Fibroblast of the aortic adventitia (primary cell): ENCODE measurements at places on chromosomes 7 and 10. TPM values are rescaled to one million over a fixed set of nuclear protein-coding genes. Genes with fewer than 3 reads are reported as not detected.

DNA sequence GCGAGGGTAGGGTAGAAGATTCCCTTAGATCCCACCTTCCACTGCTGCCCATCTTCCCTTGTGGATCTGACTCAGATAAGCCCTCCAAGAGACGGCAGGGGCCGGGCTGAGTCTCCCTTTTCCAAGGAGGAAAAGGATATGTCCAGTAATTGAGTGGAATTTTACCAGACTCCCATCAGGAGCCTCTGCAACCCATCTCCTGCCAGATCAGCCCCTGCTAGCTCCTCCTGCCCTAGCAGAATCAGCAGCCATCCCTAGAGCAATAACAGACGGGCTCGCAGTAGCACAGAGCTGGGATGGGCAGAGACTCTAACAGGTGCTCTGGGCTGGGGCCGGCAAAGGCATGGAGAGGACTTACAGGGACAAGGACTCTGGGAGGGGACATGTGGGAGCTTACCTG, 73.5 kb downstream of the C10orf105 start:
- no peak for DNase-seq

DNA sequence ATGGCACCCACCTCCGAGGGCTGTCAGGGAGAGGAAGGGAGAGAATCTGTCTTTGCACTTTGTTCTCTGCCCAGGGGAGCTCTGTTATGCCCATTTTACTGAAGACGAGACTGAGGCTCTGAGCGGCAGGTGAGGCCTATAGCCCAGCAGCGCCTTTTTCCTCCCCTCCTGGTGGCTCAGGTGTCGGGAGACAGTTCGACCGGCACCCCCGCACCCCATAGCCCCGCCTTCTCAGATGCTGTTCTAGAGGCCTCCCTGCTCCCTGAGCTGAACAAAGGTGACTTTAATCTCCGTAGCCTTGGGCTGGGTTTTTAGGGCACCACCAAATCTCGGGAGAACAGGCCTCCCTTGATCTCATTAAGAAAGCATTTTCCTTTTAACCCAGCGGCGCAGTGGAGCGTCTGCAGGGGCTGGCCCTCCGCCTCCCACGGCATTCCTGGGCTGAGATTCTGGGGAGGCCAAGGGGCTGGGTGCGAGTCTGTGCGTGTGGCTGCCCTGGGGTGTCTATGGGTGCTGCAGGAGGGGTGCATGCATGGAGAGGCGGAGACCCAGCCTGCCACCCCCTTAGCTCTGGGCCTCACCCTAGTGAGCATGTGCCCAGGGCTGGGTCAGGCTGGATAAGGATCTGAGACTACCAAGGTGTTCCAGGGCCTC, 3.3 kb downstream of the LFNG start:
- no peak for DNase-seq

DNA sequence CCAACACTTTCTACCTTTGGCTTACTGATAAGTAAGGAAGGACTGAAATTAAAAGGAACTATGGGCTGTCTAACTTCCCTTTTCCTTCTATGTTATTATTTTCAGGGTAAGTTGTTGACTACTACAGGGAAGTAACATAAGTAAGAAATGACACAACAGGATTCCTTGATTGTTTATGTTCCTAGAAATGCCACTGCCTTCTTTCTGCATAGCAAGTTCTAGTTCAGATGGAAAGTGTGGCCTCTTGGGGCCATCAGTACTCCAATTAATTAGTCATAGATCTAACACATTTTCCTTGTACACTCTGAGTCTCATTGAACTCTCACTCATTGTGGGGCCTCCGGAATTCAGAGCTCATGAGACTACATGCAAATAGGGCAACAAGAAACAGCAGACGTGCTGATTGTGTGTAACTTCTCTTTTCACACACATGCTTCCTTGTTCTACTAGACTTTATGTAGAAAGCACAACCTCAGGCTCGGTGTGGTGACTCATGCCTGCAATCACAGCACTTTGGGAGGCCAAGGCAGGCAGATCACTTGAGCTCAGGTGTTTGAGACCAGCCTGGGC, 35.3 kb upstream of the HIBADH start:
- no peak for DNase-seq

GRCh38 chr10:101959346-101959916, 96.5 kb downstream of the ARMH3 start:
- no peak for DNase-seq

GRCh38 chr7:117041822-117042221, 88.5 kb downstream of the ST7 start:
- DNase-seq: no peak

DNA sequence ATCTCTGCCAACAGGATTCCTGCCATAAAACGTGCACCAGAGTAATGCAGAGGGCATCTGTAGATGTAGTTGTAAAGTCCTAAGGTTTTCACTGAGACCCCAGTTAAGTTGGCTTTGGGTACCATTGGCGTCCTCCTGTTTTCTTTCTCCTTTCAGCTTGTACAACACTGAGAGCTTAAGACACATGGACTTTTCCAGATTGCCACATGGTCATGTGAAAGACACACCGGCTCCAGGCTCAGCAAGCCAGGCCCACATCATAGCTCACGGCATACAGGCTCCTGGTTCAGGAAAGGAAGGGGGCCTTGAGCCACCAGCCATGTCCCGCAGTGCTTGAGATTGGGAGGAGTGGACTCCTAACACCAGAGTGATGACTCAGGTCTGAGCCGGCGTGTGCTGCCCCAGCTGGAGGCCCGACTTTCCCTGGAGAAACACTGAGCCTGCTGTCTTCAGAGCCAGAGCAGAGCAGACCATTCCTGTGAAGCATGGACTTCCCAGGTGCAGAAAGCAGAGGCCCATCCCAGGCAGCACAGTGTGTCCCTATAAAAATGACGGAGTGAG, 252.7 kb downstream of the PRPF18 start:
- peak; percentile 78 for DNase-seq

DNA sequence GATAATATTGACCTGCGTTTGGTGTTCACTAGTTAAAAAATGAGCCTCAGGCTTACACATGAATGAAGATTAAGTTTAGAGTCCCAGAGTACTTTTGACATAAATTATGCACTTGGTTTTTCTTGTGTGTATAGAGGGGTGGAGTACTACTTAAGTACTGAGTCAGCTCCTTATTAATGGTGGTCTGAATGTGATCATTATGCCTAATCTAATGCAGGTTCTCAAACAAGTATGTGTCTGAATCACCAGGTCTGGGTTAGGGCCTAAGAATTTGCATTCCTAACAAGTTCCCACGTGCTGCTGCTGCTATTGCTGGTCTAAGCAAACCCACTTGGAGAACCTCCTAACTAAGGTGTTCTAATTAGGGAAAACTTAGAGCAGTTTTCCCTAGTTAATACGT, 30.7 kb upstream of the STOX1 start:
- peak; percentile 42 for DNase-seq

DNA sequence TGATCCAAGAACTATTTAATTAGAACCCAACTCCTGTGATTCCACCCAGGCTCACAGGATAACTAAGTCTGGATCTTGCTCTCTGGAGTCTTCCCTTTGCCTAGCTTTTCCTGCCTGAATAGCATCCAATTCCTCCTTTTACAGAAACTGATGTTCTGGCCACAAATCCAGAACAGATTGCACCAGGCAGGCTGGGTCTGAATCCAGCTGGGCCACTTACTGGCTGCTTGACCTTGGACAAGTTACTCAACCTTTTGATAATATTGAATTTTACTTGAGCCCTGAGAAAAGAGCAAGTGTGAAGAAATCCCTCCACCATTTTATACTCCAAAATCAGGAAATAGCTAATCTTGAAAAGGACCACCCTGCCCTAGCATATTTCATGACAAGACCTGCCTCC, 55.5 kb upstream of the SLC35G1 start:
- no peak for DNase-seq

The CPVL gene
- 0.54 and 3.2 TPM in 2 replicates for total RNA-seq

The HIBADH gene
- 58.1 and 126 TPM in 2 replicates for total RNA-seq

The EPDR1 gene
- 27.8 and 47.9 TPM in 2 replicates for total RNA-seq

The ATOH7 gene
- not detected in 2 replicates for total RNA-seq

The SCD gene
- 99.9 and 283 TPM in 2 replicates for total RNA-seq

The NPC1L1 gene
- under 0.01 TPM in 1 of 2 replicates, not detected in the other for total RNA-seq
